CD4-positive, alpha-beta T cell treated with Interleukin-4 for 1 hour (primary cell): ENCODE measurements at places on chromosomes 16 and 17.

GRCh38 chr17:35079547-35080423 is 16.3 kb upstream of the RFFL start:
- DNase-seq: no peak

- DNase-seq: no peak
These were observed 29.7 kb downstream of the POLR3E start for GRCh38 chr16:22326771-22327445.

- DNase-seq: no peak
These were observed 16.6 kb downstream of the SMYD4 start for GRCh38 chr17:1813088-1813487.

- no peak for DNase-seq
These were observed 117.7 kb upstream of the ELAC2 start for GRCh38 chr17:13135506-13135905.

DNA sequence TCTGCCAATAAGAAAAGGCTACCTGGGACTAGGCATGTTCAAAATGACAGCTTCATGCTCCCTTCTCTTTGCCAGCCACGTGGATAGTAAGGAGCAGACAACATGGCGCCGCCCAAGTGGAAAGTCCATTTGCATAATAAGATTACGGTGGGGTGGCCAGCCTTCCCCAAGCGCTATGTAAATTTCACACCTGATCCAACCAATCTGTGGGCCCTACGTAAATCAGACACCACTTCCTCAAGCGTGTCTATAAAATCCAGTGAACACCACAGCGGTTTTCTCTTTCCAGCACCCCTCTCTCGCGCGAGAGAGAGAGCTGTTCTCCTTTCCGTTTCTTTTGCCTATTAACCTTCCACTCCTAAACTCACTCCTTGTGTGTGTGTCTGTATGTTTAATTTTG is 140.3 kb upstream of the ERCC4 start:
- no peak for DNase-seq

DNA sequence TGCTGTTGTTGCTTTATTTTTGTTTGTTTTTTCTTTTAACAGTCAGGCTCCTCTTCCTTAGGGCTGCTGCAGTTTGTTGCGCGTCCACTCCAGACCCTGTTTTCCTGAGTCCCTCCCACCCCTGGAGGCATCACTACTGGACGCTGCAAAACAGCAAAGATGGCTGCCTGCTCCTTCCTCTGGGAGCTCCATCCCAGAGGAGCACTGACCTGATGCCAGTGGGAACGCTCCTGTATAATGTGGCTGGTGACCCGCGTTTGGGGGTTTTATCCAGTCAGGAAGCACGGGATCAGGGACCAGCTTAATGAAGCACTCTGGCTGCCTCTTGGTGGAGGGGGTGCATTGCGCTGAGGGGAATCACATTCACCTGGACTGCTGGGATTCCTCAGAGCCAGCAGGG is 1005.6 kb downstream of the CDH8 start:
- no peak for DNase-seq

- no peak for DNase-seq
These were observed 1231.8 kb downstream of the CDH11 start for GRCh38 chr16:63890081-63890480.

DNA sequence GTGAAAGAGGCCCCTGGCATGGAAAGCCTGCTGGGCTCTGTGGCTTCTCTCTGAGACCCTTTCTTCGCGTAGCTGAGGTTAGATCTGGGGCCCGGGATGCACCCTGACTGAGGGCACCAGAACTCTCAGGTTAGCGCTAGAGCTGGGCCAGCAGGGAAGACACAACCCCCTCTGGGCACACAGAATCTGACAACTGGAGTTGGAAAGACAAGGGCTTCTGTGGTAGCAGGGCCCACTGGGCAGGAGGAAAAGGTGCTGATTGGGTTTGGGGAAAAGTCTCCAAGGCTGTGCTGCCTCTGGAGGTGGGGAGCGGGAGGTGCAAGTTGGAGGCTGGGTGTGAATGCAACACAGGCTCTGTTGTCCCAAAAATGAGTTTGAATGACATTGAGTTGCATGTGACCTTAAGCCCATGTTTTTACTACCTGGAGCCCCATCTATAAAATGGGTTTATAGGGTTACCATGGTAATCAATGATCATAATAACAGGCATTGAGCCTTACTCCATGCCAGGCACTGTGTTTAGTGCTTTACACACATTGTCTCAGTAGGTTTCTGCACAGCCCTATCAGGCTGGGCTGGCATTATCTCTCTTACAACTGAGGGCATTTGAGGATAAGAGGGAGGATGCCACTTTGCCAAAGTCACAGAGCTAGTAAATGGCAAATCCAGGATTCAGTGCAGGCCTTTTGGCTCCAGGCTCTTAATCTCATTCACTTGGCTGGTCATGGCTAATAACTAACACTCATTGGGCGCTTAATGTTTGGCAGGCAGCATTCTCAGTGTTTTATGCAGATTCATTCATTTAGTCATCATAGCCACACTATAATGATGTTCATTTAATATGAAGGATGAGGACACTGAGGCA is 9.5 kb upstream of the IGFBP4 start:
- no peak for DNase-seq

DNA sequence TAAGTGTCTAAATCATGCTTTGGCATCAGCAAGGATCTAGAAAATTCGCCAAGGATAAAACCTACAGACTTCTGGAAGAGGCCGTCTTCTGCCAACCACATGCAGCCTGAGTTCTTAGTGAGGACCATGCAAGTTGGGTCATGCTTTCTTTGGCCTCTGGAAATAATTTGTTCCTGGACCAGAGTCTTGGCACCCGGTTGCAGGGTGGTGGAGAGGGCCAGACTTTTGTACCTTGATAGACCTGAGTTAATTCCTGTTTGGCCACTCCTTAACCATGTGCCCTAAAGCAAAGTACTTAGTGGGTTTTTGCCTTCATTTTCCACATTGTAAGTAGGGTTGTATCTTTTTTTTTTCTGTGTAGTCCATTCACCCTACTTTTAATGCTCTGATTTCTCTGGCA is 283.4 kb upstream of the IRX5 start:
- DNase-seq: no peak

DNA sequence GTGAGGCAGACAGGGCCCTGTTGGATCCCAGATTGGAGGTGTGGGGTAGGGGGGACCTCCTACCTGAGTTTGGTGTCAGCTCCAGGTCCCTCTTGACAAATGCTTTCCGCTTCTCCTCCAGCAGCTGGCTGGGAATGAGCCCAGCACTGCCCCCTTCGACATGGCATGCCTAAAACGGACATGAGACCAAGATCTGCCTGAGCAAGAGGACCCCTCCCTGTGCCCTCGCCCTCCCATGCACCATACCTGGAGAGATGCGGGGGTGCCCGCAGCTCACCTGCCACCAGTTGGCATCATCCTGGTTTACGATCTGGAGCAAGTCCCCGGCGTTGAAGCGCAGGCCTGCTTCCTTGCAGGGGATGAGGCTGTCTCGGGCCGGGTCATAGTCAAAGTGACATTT is 26.2 kb downstream of the MPP2 start:
- no peak for DNase-seq

- DNase-seq: peak; percentile 80
These were observed at the start of gene UBTF for GRCh38 chr17:44219616-44220212. Gene UBTF (minus strand): TSS chr17:44219675. CDS start chr17:44218229, 1,446 bp downstream.
